Transverse colon (tissue), 4 donors: ENCODE measurements at places on chromosomes 6 and 20. TPM values are rescaled to one million over a fixed set of nuclear protein-coding genes. Genes with fewer than 3 reads are reported as not detected.
A peak's percentile ranks its signal among the peaks of the same experiment; 100 is the strongest.

DNA sequence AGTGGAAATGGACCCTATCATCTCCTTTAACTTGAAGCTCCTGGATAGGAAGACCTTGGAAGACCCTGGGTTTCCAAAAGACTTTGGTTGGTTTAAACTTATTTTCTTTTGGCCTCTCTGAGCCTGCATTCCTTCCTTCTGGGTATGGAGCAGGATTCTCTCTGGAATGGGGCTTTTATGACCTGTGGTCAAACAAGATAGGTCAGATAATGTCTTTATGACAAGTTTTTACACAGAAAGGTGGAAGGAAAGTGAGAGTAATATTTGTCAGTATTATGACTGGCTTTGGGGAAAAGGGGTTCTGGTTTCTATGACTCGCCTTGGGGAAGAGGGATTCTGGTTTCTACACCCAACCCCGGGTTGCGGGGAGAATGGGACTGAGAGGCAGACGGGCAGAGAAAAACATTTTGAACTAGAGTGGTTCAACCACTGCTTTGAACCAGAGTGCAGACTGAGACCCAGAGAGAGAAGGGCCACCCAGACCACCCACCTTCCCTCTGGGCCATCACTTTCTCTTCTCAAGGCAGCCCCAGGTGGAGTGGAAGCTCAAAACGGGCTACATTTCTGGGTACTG lies 37.6 kb upstream of the KCNK5 start:
- DNase-seq, result no peak

DNA sequence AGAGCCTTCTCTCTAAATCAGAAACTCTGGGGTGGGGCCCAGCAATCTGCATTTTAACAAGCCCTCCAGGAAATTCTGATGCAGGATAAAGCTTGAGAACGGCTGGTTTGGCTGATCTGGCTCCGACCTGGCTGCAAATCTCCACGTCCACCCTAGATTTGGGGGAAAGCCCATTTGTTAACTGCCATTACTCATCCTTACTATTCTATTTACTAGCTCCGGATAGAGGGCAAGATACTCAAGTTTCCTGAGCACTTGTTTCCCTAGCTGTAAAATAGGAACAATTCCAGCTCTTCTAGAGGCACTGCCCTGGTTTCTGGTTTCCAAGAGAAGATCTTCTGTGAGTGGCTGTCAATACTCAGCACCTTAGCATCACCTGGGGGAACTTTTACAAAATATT lies 44.4 kb downstream of the DAAM2 start:
- DNase-seq, result no peak

The CD164 gene
- total RNA-seq, result 247 TPM

The PROKR2 gene
- not detected for total RNA-seq

DNA sequence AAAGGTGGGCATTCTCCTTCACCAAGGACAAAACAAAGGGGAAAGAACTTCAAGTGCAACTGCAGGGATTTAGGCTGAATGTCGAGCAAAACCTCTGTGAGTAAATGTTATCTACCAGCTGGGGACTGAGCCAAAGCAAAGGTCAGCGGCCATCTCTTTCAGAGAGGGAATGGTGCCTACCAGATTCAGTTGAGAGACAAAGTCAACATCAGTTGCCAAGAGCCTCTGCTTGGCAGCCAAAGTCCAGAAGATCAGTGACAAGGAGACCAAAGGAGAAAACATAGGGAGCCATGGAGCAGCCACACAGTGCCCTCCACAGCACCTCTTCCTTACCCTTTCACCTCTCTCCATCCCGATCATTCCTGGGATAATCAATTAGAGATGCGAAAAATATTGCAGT lies 472.5 kb downstream of the KIF16B start:
- DNase-seq, result no peak

DNA sequence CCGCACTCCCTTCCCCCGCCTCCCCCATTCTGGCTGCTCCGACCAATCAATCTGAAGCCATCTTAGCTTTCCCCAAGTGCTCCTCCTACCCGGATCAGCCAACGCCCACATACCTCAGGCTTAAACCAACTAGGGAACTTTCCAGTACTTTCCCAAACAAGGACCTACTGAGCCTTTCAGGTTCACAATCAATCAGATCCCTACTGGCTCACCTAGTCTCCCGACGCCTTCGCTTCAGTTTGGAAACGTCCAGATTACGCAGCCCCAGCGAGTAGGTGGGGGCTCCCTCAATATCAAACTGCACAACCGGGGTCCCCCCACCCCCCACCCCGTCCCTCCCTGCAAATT lies 432 bp downstream of the HSPA1L start:
- DNase-seq, result peak; percentile 96

DNA sequence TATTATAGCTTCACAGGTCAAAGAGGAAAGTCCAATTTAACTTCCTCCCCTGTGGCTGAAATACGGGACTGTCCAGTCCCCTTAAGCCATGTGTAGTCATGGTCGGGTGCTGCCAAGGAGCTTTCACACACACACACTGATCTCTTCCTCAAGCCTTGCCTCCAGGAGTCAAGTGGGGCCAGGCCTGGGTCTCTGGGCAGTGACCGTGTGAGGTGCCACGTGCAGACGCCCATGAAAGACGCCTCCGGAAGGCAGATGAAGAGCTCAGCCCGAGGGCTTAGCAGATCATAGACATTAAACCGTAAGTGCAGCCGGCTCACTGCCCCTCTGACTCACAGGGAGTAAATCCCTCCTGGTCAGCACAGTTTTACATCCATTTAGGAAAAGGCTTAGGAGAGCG lies 4.2 kb downstream of the GABRR2 start:
- no peak for DNase-seq

GRCh38 chr6:89355511-89356194 lies 3.1 kb upstream of the UBE2J1 start:
- DNase-seq, result no peak

DNA sequence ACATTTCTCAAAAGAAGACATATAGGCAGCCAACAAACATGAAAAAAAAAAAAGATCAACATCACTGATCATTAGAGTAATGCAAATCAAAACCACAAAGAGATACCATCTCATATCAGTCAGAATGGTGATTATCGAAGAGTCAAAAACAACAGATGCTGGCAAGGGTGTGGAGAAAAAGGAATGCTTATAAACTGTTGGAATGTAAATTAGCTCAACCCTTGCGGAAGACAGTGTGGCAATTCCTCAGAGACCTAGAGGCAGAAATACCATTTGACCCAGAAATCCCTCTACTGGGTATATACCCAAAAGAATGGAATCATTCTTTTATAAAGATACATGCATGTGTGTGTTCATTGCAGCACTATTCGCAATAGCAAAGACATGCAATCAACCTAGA lies 303.8 kb upstream of the THEMIS start:
- DNase-seq, result no peak

The CUL7 gene
- total RNA-seq, result 13.0 TPM

The LY6G6D gene
- total RNA-seq, result not detected

The MCCD1 gene
- not detected for total RNA-seq

The PLCB4 gene
- 31.0 TPM for total RNA-seq

DNA sequence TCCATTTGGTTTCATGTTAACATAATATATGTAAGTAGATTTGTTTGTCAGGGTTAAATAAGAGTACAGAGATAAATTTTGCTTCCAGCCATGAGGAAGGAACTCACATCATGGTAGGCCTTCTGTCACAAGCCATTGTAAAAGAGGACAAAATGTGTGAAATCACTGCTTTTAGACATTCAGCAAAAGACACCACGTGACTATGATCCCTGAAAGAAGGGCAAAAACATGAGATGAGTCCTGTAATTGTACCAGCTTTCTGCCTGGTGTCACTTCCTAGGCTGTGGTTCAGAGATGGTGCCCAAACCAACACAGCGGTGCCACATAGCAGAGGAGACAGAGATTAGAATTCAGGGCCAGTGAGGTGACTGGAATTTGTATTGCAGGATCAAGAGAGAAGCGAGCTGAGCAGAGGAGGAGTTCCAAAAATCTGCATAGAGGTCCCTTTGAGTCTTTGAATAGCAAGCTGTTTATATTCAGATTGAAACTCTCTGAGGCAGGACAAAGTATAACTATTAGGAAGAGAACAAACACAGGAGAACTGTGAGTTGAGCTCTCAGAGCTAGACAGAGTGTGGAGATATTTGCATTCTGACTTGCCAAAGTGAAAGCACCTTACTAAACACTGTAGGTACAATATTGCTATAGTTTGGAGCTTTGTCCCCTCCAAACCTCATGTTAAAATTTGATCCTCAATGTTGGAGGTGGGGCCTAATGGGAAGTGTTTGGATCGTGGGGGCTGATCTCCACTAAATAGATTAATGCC lies 52.6 kb upstream of the PDE7B start:
- DNase-seq, result no peak

GRCh38 chr6:8434727-8435092 lies 635 bp downstream of the SLC35B3 start:
- no peak for DNase-seq

DNA sequence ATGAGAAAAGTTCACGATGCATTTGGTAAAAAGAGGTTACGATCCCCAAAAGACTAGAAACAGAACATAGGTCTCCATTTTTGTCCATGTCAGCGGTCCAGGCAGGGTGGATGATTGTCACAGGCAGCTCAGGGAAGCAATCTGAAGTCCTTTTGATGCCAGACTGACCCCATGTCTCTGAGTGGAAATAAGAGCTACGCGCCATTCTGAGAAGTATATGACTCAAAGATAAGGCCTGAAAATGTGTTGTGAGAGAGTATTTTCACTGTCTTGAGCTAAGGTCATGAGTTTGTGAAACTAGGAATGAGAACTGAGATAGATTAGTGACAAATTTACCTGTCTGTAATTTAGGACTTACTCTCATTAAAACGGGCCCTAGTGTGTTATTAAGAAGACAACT lies 69.5 kb downstream of the LYRM4 start:
- DNase-seq, result no peak

DNA sequence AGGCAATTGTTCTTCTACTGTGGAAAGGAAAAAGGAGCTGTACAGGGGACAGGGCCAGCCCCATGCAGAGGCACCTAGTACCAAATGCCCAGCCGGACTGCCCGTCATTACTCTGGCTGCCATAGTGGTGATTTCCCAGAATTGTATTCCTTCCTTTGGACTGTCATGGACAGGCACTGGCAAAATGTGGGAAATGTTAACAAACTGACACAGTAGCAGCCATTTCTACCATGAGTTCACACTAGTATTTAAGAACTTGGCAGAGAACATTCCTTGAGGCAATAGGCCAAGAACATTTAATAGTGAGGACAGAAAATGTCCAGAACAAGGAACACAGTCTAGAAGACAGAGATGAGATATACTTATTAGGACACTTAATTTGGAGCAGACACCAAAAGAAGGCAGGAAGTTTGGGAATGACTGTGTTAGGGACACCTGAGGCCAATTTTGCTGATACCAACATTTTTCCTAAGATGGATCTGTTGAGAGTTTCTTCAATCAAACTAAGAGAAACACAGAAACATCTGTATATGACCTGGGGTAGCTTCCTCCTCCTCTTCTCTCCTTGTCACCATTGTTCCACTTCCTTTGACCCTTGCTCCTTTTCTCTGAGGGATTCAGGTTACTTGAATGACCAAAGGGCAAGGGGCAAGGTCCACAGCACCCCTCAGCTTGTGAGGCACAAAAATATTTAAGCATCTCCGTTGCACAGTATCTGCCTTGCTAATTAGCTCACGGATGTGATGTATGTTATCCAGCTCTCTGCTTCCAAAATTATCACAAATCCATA lies 14.9 kb downstream of the ADTRP start:
- DNase-seq, result no peak

The C20orf144 gene
- total RNA-seq, result not detected

DNA sequence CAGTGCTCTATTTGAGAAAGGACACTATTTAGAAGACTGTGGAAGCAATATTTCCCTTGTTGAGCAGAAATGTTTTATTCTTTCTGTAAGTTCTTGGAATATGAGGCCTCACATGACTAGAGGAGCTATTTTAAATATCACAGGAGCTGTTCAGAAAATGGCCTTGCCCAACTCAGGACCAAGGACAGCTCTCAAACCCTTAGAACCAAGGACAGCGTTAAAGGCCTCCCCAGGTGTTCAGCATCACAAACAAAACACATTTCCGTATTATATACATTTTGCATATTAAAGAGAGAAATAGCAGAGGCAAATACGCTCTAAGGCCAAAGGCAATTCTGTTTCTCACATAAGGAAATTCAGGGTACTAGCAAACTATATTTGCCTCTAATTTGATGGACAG lies 631.4 kb downstream of the CDH26 start:
- DNase-seq, result no peak

The TSPO2 gene
- not detected for total RNA-seq

DNA sequence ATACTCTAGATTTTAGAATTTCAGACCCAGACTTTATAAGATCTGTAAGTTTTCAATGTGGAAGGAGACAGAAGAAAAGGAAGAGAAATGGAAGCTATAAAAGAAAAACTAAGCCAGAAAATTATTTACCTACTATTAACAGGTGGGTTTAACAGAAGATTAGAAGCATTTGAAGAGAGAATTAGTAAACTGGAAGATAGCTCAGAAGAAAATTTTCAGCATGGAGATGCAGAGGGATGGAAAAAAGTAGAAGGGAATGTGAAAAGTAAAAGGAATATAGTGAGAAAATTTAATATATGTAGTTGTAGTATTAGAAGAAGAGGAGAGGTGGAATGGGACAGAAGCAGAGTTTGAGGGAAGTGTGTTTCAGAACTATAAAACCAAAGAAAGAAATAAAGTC lies 56.1 kb downstream of the QKI start:
- DNase-seq, result no peak

The AVP gene
- not detected for total RNA-seq

DNA sequence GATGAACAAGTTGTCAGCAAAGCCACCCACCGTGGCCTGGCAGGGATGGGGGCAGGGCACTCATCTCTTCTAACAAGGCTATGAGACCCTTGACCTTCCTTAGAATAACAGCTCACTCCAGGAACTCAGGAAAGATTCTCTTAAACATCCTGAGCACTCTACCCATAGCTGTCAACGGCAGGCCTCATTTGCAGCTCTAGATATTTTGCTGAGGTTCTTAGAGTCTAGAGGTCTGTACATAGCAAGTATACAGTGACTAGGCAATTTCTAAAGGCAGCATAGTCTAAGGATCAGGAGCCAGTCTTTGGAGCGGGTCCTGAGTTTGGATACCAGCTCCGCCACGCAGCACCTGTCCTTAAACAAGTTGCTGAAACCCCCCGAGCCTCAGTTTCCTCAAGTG lies 11.7 kb downstream of the TRERF1 start:
- DNase-seq, result no peak

GRCh38 chr6:108578595-108579327 lies 18.0 kb downstream of the FOXO3 start:
- no peak for DNase-seq

The ACTR5 gene
- total RNA-seq, result 7.2 TPM
